ENCODE measurements at places on chromosomes 4 and X. TPM values are rescaled to one million over a fixed set of nuclear protein-coding genes. Genes with fewer than 3 reads are reported as not detected.

- DNase-seq: no peak
Measured at GRCh38 chrX:77087529-77088169, 359.5 kb upstream of the FGF16 start.

DNA sequence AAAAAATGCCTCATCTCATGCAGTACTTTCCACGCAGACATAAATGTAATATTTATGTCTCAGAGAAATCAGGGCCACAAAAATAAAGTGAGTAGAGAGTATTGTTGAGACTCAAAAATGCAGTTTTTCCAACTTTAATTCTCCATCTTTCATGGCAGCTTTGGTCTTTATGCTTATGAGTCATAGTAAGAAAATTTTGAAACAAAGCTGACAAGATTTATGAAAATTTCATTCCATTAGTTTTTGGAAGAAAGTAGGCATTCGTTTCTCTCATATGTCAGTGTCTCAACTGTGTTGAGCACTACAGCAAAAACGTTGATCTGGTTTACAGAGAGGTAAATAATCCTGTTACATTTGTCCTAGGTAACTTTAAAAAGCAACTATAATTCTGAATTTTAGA, 656.8 kb downstream of the IQCM start:
- no peak for DNase-seq

DNA sequence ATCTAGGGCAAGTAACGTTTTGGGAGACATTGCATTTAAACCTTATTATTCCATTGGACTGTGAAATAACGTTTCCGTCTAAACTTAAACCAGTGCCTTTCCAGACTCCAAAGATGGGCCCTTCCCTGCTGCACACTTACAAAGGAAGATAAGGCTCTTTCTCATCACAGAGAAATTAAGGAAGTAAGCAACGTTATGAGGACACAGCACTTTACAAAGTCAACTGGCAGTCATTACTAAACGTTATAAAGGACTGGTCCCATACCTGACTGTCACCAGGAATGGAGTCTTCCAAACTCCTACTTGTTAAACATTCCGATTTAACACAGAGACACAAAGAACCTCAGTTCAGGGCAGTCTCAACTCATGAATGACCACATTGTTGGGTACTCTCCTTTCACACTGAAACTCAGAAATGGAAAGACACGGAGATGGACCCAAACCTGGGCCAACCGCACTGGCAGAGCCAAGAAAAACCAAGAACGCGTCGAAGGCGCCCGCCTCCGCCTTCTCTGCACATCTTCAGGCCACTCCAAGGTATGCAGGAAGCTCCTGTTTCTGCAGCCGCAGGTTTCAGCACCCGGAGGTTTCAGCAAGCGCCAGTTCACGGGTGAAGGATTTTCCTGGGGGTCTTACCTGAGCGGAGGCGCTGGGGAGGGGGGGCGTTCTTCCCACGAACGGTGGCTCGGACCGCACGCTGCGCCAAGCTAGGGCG, 670 bp downstream of the PAPSS1 start:
- no peak for DNase-seq

DNA sequence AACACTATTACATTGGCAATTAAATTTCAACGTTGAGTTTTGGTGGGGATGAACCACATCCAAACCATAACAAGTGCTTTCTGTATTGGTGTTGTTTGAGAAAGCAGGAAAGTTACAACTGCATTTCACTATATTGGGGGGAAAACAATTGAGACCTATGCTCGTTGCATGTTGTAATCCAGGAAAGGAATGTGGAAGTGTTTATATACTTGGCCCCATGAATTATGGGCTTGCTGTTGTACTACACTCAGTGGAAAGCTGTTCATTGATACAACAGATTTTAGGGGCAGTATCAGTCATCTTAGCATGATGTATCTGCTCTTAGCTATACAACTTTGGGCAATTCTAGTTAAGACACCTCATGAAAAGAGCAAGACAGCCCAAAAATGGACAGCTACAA, 52.4 kb downstream of the KLHL5 start:
- no peak for DNase-seq

- no peak for DNase-seq
Measured at GRCh38 chr4:8356856-8357255, 83.7 kb downstream of the ACOX3 start.

DNA sequence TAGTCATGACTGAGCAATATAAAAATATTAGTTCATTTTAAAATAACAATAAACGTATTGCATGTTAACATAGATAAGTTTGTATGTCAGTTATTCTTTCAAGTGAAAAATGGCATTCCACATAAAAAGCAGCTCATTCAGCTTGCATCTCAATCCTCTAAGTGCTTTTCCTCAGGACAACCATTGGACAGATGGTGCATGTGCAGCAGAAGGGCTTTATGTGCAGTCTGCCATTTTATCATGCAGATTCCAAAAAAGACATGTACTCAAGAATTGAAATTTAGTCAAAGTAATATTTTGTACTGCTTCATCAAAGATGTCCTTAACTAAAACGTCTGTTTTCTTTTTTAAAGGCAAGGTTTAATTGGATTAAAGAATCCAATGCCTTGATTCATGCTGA, 93.4 kb downstream of the RS1 start:
- DNase-seq: no peak

GRCh38 chrX:7076245-7076661, 71.3 kb upstream of the STS start:
- no peak for DNase-seq

- DNase-seq: no peak
Measured at GRCh38 chr4:55132775-55133174, 7.4 kb upstream of the KDR start.

DNA sequence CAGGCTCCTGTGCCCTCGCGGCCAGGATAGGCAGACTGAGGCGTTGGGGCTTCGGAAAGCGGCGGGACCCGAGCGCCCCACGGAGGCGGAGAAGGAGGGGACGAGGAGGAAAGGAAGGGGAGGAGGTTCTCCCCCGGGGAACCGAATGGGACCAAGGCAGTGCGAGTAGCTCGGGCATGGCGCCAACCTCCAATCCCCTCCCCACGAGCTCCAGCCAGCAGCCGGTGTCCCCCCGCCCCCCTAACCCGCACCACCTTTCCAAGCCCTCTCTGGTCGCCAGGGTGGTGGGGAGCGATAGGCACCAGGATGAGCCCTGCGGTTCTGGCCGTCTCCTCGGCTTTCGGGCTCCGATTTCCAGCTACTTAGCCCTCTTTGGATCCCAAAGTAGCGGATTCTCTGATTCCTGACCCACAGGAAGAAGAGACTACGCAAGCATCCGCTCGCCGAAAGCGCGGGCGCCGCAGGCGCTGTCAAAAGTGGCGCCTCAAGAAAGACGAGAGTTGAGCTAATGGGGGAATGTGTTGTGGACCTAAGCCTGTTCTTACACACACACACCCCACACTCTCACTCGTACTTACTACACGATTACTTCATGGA, 15.2 kb upstream of the ZIC3 start:
- DNase-seq: no peak

DNA sequence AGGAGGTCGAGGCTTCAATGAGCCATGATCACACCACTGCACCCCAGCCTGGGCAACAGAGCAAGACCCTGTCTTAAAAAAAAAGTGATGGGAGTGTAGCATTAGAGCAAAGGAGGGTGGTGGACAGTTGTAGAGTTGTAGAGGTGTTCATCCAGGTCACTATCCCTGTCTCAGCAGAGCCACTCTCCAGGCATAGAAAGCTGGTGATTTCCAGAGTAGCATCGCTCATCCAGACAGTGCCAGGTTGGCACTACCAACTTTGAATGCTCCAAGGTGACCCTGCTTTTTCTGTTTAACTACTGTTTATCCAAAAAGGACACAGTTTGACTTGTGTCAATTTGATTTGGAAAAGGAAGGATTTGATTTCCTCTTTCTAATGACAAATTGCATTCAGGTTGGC, 147.3 kb downstream of the USP46 start:
- no peak for DNase-seq

- no peak for DNase-seq
Measured at GRCh38 chr4:185011408-185011807, 6.9 kb upstream of the HELT start.

GRCh38 chr4:183821076-183821853, 83.8 kb upstream of the STOX2 start:
- no peak for DNase-seq

GRCh38 chr4:155956461-155956860, 2.8 kb upstream of the CTSO start:
- no peak for DNase-seq

- no peak for DNase-seq
Measured at GRCh38 chr4:98746936-98747335, 88.5 kb upstream of the TSPAN5 start.

- no peak for DNase-seq
Measured at GRCh38 chrX:110104078-110104477, 101.2 kb downstream of the TMEM164 start.

- DNase-seq: no peak
Measured at GRCh38 chr4:71595576-71596108, 188.2 kb downstream of the GC start.

DNA sequence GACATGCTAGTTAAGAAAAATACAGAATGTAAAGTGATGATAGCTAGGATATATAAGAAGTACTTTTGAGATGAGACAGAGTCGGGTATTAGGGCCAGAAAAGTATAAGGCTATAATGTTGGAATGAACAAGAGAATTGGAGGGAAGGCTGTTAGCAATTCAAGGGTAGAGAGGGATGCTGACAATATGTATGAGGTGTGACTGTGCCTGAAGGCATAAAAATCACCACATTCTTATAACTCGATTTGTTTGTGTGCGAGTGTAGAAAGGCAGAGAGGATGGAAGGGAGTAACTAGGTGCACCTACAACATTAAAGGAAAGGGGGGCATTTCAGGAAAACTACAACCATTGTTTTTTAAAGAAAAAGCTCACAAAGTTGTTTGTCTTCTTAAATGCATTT, 86.0 kb downstream of the FAT4 start:
- no peak for DNase-seq

- no peak for DNase-seq
Measured at GRCh38 chrX:41381685-41382084, 47.7 kb downstream of the DDX3X start.

DNA sequence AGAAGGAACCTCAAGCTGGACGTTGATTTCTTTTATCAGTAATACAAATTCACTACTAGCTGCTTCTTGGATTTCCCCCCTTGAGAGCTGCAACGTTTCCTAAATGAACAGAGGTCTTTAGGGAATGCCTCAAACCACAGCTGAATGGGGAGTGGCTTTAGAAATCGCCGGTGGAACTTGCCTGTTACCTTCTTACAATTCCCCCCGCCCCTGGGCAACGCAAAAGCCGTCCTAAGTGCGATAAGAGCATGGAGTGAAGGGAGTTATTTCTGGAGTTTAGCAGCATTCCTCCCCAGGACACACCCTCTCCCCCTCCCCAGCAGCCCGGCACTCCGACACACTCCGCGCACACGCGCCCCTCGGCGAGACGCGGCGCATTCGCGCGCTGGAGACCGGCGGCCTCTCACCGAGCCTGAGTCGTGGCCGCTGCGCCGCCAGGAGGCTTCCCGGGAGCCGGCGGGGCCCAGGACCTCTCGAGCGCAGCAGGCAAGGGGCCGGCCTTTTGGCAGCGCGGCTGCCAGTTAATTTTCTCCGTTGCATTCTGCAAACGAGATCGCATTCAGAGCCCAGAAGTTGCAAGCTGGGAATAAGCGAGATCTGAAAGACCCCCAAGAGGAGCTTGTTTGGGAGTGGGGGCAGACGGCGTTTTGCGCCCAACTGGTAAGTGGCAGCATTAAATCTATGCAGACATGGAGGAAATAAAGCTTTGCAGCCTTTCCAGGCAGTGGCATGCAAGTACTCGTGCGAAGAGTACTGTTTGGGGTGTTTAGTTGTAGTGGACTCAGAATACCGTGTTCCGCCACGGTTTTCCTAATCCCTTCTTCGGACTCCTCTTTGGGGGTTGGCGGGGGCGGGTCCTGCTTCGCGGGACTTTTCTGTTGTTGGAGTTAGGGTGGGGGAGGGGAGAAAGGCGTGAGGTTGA, 134.7 kb downstream of the PALLD start:
- DNase-seq: peak; percentile 77

- DNase-seq: no peak
Measured at GRCh38 chr4:135120195-135120594, 918.6 kb upstream of the PABPC4L start.

- no peak for DNase-seq
Measured at GRCh38 chr4:20078644-20079043, 173.1 kb upstream of the SLIT2 start.

- no peak for DNase-seq
Measured at GRCh38 chrX:154695911-154696675, 42.7 kb upstream of the CTAG2 start.

DNA sequence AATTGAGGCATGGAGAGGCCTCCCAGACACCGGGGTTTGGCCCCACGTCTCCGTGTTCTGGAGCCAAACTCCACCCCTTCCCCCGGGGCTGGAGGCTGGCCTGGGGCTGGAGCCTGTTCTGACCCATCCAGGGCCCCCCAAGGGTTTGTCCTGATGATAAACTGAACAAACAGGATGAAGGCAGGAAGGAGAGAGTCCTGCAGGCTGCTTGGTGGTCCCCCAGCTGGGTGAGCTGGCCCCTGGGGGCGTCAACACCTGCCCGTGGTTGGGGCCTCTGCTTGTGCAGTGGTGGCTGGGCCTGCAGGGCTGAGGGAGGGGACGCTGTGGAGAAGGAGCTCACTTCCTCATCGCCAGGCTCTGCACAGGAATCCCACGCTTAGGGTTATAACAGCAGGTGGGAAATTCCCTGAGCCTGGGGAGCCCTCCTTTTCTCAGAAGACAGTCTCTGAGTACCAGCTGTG, 2.3 kb downstream of the SH3TC1 start:
- no peak for DNase-seq

DNA sequence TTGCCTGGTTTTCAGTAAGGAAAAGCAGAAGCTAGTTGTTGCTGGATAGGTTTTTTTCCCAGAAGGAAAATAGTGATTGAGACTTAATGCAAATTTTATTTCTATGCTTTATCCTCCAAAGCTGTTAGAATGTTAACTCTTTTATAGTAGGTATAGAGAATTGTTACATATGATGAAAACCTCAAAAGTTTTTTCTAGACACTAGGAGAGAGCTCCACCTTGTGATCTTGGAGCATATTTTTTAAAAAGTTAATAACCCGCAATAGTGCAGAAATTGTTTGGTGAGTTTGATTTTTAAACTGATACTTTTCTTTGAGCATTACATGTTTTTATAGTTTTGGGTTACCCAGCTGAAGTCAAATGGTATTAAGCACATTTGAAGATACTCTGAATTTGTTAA, 56.5 kb downstream of the STAG2 start:
- DNase-seq: no peak

- DNase-seq: no peak
Measured at GRCh38 chrX:39165773-39166172, 364.5 kb downstream of the MID1IP1 start.

GRCh38 chr4:94344457-94344856, 1.8 kb upstream of the HPGDS start:
- DNase-seq: no peak

Gene SSX4
- total RNA-seq: not detected

Gene GAGE12D
- total RNA-seq: not detected

Gene SRPK3
- total RNA-seq: 43.3 TPM

Gene WAS
- 4.4 TPM for total RNA-seq

Gene XAGE2
- not detected for total RNA-seq

Gene CFP
- 3.7 TPM for total RNA-seq

Gene TCEANC
- 6.4 TPM for total RNA-seq

Gene SOWAHD
- total RNA-seq: 0.41 TPM

Gene CPEB2
- 23.7 TPM for total RNA-seq

Gene MID1IP1
- total RNA-seq: 54.2 TPM

Gene PCDH19
- 0.65 TPM for total RNA-seq

Gene GPRIN3
- total RNA-seq: 5.9 TPM

Gene CCNA2
- total RNA-seq: 1.2 TPM

Data from Right ventricle myocardium inferior (tissue), 1 donor.